Central memory CD8-positive, alpha-beta T cell (primary cell): ENCODE measurements at places on chromosomes 13 and 19.

DNA sequence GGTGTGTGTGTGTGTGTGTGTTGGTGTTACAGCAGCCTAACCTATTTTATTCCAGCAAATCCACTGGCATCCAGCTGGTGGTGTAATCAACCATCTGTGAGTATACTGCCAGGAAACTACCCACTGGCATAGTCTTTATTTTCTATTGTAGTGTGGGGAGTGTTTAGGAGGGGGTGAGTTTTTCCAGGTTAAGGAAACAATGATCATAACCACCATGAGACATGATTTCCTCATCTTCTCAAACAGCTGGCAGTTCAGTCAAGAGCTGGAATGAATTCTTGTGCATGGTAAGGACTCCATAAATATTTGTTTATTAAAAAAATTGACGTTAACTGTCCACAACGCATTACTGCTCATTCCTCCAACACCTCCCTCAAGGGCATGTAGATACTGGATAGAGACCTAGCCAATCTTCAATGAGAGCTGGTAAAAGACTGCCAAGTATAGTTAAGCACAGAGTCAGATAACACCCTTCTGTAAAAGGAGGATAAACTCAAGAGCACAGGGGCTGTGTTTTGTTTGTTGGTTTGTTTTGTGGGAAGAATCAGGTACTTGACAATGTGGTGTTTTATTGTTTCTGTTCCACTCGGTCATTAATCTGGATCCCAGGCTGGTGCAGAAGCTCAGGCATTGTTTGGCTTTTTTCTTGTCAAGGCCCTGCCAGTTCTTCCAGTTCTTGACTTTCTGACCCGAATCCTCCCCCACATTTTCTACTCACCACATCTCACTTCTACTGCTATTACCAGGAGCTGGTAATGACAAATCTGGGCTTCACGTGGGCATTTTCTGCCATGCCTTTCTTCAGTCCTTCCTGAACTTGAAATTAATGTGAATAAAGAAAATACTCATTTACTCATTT, 31.6 kb upstream of the SLC46A3 start:
- no peak overlapping the region for H3K4me3 ChIP-seq
- DNase-seq, result no peak
- no peak overlapping the region for H3K27ac ChIP-seq
- H3K36me3 ChIP-seq, result no peaks in the 10 kb centered on the region
- H3K4me1 ChIP-seq, result peaks cover 10% of the 10 kb centered on the region

GRCh38 chr13:97198753-97199152, 23.4 kb upstream of the MBNL2 start:
- peaks cover 18% of the 10 kb centered on the region for H3K27me3 ChIP-seq
- no peak for DNase-seq
- H3K36me3 ChIP-seq, result no peaks in the 10 kb centered on the region
- H3K27ac ChIP-seq, result no peak overlapping the region
- H3K4me3 ChIP-seq, result no peak overlapping the region

GRCh38 chr19:23439623-23440022, 44.4 kb upstream of the ZNF91 start:
- H3K27ac ChIP-seq, result no peak overlapping the region
- H3K4me3 ChIP-seq, result no peak overlapping the region
- peaks cover 2% of the 10 kb centered on the region for H3K36me3 ChIP-seq
- no peaks in the 10 kb centered on the region for H3K4me1 ChIP-seq
- no peak for DNase-seq
- H3K27me3 ChIP-seq, result peaks cover 8% of the 10 kb centered on the region

GRCh38 chr13:95250961-95251360, 50.3 kb downstream of the ABCC4 start:
- no peak overlapping the region for H3K27ac ChIP-seq
- DNase-seq, result no peak
- peaks cover 12% of the 10 kb centered on the region for H3K4me1 ChIP-seq
- H3K36me3 ChIP-seq, result no peaks in the 10 kb centered on the region
- H3K27me3 ChIP-seq, result no peaks in the 10 kb centered on the region
- H3K4me3 ChIP-seq, result no peak overlapping the region

GRCh38 chr19:48147597-48148175, 22.5 kb downstream of the LIG1 start:
- no peaks in the 10 kb centered on the region for H3K4me1 ChIP-seq
- DNase-seq, result no peak
- no peak overlapping the region for H3K27ac ChIP-seq
- no peaks in the 10 kb centered on the region for H3K27me3 ChIP-seq
- H3K4me3 ChIP-seq, result no peak overlapping the region
